ENCODE measurements at places on chromosomes 11 and 22. TPM values are rescaled to one million over a fixed set of nuclear protein-coding genes. Genes with fewer than 3 reads are reported as not detected.

The C11orf86 gene
- total RNA-seq: 44.1 TPM

The APLNR gene
- not detected for total RNA-seq

The ABCG4 gene
- 0.41 TPM for total RNA-seq

The PRAME gene
- 99.0 TPM for total RNA-seq

The PEX16 gene
- 16.2 TPM for total RNA-seq

The TMEM45B gene
- not detected for total RNA-seq

The QSER1 gene
- 15.8 TPM for total RNA-seq

The DMC1 gene
- total RNA-seq: 1.9 TPM

The GPR137 gene
- 42.2 TPM for total RNA-seq

The CHADL gene
- total RNA-seq: not detected

The SLC7A4 gene
- not detected for total RNA-seq

The LRRC56 gene
- 0.54 TPM for total RNA-seq

The B3GAT1 gene
- not detected for total RNA-seq

The HBD gene
- total RNA-seq: not detected

All from A549 treated with Mapracorat at 1 μM for 4 hours (cell line).